Activated CD4-positive, alpha-beta memory T cell treated with anti-CD3 and anti-CD28 coated beads for 36 hours (primary cell): ENCODE measurements at places on chromosomes 1 and 21.

DNA sequence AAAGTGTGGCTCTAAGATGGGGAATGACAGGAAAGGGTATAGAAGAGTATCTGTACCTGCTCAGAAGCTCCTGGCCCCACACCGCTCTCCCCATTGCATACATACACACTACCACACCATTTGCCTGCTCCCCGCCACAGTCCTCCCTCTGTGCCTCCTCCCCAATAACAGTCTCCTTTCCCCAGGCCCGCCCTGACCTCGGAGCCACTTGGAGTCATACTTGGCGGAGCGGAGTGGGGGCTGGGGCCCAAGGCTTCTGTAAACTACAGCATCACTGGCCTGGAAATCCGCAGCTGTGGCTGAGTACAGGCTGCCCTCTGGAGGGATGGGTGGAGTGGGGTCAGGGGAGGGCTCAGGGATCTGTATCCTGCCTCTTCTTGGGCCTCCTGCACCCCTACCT, 8.6 kb downstream of the SEMA6C start:
- no peak for DNase-seq

DNA sequence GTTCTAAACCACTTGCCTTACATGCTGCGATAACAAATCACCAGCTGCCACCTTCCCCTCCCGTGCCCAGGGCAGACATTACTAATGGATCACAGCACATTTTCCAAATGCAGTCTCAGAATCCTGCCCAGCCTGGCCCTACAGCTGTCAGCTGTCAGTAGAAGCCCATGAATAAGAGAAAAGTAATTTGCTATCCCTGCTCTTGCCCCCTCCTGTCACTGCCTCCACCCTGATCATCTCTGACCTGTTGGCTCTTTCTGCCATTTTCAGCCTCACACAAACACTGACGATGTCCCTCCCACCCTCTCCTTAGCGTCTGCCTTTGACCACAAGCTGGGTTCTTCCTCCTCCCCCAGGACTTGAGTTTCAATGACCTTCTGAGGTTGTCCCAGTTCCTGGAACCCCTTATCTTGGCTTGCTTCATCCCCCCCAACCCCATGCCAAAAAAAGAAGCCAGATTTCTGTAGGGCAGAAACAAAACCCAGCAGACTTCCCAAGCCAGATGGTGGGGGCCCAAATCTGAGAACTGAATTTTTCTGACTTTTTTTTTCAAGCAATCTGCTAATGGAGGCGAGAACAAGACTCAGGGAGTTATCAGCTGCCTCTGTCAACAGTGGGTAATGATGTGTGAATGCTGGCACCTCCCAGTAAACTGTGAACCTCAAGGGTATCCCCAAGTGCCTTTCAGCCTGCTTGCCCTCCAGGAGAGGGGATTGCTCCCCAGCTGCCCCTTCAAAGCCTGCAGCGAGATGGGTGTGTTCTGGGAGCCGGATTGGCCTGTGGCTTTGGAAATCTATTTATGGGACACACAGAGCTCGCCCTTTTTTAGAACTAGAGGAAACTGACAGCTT, 216.5 kb upstream of the VAMP3 start:
- no peak for DNase-seq

DNA sequence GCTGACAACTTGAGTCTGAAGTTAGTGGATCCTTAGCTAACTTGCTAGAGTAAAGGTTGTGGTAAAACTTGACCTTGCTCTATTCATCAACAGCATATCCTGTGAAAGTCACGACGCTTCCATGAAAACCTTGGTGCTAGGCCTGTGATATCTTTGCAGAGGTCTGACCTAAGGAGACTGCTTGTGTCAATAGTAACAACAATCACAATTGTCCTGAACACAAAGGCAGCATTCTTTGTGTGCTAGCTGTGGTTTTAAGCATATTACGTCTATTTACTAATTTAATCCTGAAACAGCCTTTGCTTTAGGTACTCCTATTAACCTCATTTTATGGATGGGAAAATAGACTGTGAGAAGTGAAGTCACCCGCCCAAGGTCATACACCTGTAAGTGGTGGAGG, 2.8 kb upstream of the CLDN14 start:
- no peak for DNase-seq

DNA sequence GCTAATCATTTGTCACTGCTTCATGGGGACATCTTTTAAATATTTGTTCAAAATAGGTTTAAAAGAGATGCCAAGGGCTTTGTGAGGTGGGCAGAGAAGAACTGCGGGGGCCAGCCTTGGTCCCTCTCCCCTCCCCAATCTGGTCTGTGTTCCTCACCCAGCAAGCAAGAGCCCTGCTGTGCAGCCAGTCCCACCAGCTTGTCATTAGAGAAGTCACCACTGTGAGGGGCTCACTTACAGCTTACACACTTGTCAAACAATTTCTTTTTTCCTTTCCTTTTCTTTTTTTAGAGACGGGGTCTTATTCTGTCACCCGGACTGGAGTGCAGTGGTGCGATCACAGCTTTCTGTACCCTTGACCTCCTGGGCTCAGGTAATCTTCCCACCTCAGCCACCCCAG, 10.4 kb upstream of the CDK18 start:
- DNase-seq: no peak

DNA sequence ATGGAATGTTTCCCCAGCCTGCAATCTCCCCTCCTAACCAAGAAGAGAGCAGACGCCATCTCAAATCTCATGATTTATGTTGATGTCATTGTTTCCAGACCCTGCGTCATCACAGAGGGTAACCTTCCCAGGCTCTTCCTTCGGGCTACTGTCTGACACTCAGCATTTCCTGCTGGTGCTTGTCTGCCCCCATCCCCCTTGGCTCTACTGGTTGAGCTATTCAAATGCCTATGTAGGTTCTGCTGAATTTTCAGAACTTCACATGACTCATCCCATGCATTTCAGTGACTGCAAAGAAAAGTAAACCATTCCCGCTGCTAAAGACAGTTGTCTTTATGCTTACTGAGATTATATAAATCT, 24.8 kb upstream of the ITPKB start:
- DNase-seq: peak; percentile 60

DNA sequence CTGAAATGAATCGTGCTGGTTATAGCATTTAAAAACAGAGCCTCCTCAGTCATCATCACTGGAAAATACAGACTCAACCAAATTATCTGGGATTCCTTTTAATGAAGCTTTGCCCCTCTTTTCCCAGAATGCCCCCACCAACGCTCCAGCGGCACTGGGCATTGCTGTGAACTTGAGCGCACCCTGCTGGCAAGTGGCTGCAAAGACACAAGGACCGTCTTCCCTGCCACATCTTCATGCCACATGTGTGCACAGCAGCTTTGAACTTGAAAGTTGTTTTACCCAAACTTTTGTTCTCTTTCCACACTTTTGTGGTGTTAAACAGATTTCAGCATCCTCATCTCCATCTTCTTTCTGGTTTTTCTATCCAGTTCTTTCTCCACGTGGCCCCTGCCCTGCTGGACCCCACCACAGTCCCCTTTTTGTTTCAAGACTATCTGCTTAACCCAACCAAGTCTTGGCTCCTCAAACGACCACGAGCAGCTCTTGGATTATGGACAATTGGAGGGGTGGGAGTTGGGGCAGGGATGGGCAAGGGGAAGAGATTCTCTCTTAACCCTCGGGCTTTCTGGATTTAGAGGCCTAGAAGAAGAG, 12.8 kb upstream of the LMX1A start:
- peak; percentile 68 for DNase-seq
